Ammon's horn (tissue), 1 donor: ENCODE measurements at places on chromosomes 16 and 17.

GRCh38 chr17:63623786-63624530 is 1.7 kb downstream of the MAP3K3 start:
- DNase-seq = no peak

GRCh38 chr16:55717326-55717725 is 61.5 kb downstream of the SLC6A2 start:
- DNase-seq = no peak

- peak; percentile 77 for DNase-seq
Observed at GRCh38 chr17:40443196-40443987, at the start of gene IGFBP4. TSS of gene IGFBP4 (plus strand) at chr17:40443450. CDS start at chr17:40443736, 286 bp downstream.

- no peak for DNase-seq
Observed at GRCh38 chr16:48244863-48245195, 729 bp downstream of the LONP2 start.

DNA sequence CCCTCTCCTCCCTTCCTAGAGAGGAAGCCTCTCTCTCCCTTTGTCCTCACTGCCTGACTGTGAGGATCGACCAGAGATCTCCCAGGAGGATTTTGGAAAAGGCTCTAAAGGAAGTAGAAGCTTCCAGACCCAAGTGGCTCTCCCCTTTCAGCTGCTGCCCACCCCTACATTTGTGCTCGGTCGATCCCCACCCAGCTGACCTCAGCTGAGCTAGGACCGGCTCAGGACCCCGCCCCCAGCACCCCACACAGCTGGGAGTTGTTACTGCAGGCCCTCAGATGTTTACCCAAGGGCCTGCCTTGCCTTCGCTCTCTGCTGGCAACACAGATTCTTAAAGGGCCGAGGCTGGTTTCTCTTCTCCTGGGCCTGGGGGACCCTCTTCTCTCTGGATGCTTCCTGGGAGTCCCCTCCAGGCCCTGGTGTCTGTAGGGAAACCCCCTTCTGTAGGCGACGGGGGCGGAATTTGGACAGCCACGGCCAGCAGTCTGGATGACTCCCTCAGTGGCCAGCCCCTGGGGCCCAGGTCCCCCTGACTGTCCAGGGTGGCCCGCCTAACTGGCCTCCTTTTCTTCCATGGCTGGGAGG is 26.9 kb upstream of the TIMP2 start:
- DNase-seq = no peak

DNA sequence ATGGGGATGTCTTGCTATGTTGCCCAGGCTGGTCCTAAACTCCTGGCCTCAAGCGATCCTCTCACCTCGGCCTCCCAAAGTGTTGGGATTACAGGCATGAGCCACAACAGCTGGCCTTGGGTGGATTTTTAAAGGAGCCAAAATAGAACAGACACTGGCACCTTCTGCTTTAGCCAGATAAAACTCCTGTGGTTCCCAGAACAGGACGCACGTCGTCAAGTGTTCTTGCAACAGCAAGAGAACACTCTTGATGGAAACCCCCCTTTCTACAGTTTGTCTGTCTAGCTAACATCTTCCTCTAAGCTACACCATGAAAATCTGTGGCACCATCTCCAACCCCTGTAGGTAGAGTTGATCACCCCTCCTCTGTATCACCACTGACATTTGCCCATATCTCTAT is 122.6 kb downstream of the NPIPB5 start:
- no peak for DNase-seq

- DNase-seq = no peak
Observed at GRCh38 chr17:55334285-55334684, 69.5 kb downstream of the HLF start.

DNA sequence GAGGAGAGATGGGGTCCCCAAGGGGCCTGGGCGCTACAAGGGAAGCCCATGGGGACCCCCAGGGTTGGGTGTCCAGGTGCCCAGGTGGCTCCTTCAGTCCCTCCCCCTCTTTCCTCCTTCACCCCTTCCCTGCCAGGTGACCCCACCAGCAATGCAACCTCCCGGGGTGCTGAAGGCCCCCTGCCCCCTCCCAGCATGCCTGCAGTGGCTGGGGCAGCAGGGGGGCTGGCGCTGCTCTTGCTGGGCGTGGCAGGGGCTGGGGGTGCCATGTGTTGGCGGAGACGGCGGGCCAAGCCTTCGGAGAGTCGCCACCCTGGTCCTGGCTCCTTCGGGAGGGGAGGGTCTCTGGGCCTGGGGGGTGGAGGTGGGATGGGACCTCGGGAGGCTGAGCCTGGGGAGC is 4.0 kb downstream of the EFNB3 start:
- no peak for DNase-seq

- DNase-seq = no peak
Observed at GRCh38 chr16:85709766-85710585, 21.2 kb upstream of the GINS2 start.

DNA sequence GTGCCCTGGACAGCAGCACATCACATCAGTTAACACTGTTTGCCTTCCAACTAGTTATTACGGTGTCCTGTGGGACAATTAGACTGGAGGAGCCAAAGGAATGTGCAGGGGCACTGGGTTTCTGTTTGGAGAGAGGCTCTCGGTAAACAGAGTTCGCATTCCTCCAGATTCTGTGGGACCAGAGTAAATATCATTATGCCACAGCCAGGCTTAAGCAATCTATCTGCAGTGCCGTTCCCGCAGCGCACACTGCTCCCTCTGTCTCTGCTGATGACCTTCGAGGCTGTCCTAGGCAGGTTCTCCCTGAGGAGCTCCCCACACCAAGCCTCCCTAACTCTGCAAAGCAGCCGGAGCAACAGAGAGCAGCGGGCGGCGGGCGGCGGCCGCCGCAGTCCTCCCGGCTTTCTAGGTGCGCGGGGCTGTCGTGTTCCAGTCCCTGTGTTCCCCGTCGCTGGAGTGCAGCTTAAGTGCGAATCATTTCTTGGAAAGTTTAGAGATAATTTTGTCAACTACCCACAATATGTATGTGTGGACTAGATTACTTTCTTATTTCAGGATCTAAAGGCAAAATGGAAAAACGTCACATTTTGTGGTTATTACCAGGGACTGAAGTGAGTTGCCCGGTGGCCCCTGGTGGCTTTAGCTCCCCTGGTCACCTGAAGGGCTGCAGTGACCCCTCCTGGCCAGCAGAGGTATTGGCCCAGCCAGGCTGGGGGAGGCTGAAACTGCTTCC is 43.3 kb downstream of the PGS1 start:
- DNase-seq = peak; percentile 82

- DNase-seq = no peak
Observed at GRCh38 chr17:9536061-9536460, 39.6 kb downstream of the STX8 start.

DNA sequence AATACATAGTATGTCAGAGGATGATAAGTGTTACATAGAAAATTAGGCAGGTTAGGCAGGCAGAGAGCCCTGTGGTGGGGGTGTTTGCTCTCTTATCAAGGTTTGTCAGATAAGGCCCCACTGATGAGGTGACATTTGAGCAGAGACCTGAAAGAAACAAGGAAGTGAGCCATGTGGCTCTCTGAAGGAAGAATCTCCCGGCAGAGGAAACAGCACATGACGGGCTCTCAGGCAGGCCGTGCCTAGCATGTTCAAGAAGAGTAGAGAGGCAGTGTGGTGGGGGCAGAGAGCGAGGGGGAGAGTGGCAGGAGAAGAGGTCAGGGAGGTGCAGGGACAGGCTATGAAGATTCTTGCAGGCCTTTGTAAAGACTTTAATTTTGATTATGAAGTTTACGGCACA is 82.0 kb upstream of the ASIC2 start:
- DNase-seq = no peak

DNA sequence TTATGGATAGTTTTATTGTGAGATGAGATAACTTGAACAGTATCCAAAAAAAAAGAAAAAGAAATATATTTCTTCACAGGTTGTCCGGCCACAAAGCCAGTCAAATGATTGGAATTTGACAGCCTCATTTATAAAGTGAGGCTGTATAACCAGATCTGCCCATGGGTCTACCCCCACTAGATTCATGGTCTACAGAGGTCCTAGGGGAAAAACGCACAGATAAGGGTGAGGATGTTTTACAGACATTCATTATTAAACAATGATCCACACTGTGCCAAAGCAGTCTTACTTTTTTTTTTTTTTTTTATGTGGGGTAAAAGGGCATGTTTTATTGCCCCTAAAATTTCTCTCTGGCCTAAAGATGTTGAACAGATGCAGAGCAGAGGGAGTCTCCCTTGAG is 1503.0 kb upstream of the CDH8 start:
- no peak for DNase-seq

DNA sequence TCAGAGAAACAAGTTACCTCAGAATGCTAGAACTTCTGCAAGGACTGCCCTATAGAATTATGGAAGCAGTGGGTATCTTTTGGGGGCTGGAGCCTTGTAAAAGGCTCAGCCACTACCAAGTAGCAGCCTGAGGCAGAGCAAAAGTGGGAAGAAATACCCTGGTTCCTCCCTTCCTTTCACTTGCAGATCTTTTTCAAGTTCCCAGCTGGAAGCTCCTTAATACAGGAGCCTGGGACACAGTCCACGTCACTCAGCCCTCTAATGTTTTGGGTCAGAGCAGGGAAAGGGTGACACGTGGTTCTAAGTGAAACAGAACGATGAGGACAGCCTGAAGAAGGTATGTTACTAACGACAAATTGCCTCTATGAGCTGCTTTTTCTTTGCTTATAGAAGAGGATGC is 93.1 kb downstream of the CNTNAP4 start:
- no peak for DNase-seq

DNA sequence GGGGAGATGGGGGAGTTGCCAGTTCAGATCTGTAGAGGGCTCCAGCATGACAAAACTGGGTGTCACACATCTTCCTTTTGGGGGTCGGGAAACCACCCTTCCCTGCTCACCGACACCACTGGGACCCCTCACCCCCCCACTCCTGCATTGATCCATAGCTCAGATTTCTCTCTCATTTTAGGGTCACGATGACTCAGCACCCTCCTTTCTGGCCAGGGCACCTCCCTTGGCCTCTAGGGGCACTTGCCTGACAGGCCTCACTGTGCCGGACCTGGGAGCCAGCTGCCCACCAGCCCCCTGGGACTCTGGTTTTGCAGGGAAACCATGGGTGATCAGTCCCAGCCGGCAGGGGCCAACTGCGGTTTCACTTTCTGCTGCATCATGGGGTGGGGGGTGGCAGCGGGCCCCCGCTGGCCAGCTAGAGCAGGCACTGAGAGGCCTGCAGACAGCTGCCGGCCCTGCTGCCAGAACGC is 239.4 kb downstream of the MRTFB start:
- no peak for DNase-seq

- peak; percentile 80 for DNase-seq
Observed at GRCh38 chr17:68777243-68777855, 176.2 kb upstream of the FAM20A start.

- no peak for DNase-seq
Observed at GRCh38 chr17:65977041-65977440, 214.9 kb downstream of the CEP112 start.

GRCh38 chr16:27304881-27305745 is 8.7 kb upstream of the IL4R start:
- DNase-seq = peak; percentile 22

- peak; percentile 80 for DNase-seq
Observed at GRCh38 chr16:66612422-66612821, 7.9 kb downstream of the CMTM3 start.

DNA sequence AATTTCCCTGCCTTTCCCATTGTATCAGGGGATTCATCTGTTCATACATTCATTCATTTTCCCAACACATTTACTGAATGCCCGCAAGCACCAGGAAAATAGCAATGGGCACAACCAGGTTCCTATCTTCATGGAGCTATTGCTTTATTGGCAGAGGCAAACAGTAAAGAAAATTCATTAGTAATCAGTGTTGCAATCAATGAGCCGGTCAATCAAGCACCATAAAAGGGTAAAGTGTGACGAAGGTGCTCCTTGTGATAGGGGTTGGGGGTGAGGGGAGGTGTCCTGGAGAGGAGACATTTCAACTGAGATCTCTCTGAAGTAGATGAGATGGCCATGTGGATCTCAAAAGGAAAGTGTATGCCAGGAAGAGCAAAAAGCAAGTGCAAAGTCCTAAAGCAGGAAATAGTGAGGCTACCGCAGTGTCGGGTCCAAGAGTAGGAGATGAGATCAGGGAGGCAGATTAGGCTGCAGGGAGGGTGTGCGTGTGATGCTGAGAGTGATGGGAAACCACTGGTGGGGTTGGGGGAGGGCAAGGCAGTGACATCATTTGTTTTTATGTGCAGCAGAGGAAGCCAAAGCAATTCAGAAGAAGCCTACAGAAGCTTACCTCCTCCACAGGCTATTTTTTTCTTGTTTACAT is 28.4 kb downstream of the CDH13 start:
- DNase-seq = no peak

- no peak for DNase-seq
Observed at GRCh38 chr17:81691196-81691595, 7.4 kb downstream of the HGS start.

- no peak for DNase-seq
Observed at GRCh38 chr17:63716426-63716825, 16.5 kb upstream of the LIMD2 start.

DNA sequence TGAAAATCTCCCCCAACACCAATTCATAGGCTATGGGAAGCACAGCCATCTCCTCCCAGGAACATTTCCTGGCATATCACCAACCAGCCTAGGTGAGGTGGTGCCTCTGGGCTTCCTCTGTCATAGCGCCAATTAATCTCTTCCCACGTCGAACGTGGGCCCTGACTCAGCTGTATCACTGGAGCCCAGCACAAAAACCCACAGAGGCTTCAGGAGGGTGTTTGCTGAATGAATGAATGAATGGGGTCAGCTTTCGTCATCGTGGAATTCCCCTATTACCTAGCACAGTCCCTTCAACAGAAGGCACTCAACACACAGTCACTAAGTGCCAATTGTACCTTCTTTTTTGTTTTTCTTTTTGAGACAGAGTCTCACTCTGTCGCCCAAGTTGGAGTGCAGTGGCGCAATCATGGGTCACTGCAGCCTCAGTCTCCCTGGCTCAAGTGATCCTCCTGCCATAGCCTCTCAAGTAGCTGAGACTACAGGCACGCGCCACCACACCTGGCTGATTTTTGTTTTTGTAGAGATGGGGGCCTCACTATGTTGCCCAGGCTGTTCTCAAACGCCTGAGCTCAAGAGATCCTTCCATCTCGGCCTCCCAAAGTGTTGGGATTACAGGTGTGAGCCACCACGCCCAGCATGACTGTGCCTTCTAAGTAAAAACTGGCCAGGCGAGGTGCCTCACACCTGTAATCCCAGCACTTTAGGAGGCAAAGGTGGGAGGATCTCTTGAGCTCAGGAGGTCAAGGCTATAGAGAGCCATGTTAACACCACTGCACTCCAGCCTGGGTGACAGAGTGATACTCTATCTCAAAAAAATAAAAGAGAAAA is 4.1 kb downstream of the ZNF688 start:
- no peak for DNase-seq

DNA sequence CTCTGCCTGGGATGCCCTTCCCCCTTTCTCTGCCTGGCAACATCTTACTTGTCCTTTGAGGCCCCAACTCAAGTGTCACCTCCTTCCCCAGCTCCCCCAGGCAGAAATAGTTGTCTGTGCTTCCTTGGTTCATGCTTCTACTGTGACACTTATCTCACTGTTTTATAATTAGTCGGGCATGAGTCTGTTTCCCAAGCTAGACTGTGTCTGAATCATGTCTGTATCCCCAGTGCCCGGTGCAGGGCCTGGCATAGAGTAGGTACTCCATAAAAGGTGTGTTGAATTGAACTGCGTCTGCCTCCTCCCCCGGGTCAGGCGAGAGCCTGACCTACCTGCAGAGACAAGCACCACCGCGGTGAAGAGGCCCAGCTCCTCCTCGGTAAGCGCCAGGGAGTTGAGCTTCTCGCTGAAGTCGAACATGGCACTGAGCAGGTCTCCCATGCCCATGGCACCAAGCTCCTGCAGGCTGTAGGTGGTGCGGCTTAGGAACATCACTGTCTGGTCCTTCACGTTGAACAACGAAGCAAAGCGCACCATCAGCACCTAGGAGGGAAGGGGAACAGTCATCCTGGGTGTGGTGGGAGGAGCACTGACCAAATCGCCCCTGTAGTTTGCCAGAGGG is 6.7 kb downstream of the NR1D1 start:
- DNase-seq = peak; percentile 14

GRCh38 chr16:85584267-85584666 is 28.9 kb upstream of the GSE1 start:
- no peak for DNase-seq
